ENCODE measurements at places on chromosomes 2 and 18.

- no peak for DNase-seq
Measured at GRCh38 chr18:32542221-32542798, 71.6 kb upstream of the GAREM1 start.

- DNase-seq, result no peak
Measured at GRCh38 chr2:148952621-148953020, 77.6 kb downstream of the KIF5C start.

DNA sequence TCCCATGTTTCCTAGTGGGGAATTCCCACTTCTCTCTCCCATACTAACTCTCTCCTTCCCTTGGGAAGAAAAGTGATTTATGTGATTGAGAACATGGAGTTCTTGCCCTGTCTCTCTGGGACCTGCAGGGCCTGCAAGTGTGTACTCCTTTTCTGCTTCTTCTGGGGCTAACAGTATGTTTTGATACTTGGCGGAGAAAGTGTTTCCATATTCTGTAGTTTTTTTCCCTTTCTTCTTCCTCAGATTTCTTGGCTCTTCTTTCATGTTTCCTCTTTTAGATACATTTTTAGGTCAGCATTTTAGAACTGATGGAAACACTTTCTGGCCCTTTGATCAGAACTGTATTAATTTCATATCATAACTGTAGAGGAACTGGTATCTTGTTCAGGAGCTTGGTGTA lies 352.2 kb downstream of the DLGAP1 start:
- DNase-seq, result no peak

- no peak for DNase-seq
Measured at GRCh38 chr2:65108780-65109179, 21.1 kb downstream of the RAB1A start.

DNA sequence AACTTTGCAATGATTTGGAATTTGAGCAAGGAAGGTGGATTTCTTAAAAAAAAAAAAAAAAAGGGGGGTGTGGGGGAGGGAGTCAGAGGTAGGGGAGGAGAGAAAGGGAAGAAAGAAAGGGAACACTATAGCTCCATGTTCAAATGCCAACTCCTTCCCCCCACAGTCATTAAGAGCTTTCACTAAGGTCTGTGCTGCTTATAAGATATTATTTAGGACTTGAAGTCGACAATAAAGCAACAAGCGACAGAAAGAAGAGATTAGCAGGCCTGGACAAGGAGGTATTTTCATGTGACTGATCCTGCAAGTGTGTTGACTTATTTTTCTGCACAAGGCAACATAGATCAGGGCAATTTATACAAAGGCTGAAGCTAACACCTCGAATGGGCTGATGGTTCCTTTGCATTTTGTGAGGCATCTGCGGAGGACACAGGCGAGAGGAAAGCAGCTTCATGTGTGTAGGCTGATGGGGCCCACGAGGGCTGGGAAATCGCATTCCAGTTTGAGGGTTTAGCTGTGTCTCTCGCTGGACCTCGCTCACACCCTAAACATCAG lies 382.0 kb downstream of the SOX11 start:
- no peak for DNase-seq

- no peak for DNase-seq
Measured at GRCh38 chr2:76713312-76713711, 808.9 kb downstream of the LRRTM4 start.

DNA sequence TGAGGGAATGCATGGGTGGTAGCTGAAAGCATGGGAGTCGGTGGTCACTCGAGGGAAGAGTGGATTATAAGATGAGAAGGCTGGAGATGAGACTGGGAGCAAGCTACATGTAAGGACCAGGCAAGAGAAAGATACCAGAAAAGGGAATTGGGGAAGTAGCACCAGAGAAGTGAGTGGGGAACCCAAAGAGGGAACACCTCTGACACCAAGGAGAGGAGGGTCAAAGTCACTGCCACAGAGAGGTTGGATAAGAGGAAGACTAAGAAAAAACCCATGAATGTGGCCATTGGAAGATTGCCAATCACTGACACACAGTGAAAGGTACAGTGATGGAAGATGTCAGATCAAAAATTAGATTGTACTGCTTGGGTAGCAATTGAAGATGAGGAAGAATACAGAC lies 473.9 kb downstream of the BCL11A start:
- no peak for DNase-seq

DNA sequence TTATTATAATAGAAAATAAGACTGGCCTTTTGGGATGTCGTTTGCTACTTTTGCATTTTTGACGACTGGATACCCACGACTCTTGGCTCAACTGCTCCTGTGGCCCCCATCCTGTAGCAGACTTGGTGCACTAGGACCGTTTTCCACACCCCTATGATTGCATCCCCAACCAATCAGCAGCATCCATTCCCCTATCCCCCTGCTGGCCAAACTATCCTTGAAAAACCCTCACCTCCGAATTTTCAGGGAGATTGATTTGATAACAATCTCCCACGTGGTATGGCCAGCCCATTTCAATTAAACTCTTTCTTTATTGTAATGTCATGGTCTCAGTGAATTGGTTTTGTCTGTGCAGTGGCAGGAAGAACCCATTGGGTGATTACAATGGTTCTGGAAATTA lies 37.9 kb upstream of the TTR start:
- no peak for DNase-seq

- no peak for DNase-seq
Measured at GRCh38 chr2:174263997-174264396, 15.7 kb upstream of the OLA1 start.

GRCh38 chr2:219752726-219753125 lies 125.3 kb downstream of the SLC4A3 start:
- DNase-seq, result no peak

DNA sequence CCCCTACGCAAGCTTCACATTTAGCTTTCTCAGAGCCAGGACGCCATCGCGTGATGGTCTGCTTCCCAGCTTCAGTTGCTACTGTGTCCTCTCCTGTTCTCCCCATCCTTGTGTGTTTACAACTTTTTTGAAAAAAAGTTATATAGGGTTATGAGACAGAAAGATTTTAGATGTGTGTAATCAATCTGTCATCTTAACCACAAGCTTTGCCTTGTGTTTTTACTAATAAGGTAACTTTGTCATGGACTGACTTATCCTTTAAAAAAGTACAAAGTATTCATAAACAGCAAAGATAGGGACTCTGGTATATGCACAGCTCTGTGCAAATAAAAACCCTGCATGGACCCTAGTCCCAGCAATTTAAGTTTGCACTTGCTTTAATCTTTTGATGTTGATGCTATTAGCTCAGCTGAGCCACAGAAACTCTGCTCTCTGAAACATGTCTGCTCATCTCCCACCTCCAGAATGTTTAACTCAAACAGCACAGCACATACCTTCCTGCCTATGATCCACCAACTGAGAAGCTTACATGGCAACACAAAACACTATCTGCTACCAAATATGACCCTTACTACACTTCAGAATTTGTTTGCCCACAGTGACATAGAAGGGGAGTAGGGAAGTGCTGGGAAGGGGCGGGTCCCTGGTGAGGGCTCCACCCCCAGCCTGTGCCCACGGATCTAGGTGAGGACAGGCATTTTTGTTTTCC lies 42.7 kb downstream of the SAP130 start:
- DNase-seq, result no peak

DNA sequence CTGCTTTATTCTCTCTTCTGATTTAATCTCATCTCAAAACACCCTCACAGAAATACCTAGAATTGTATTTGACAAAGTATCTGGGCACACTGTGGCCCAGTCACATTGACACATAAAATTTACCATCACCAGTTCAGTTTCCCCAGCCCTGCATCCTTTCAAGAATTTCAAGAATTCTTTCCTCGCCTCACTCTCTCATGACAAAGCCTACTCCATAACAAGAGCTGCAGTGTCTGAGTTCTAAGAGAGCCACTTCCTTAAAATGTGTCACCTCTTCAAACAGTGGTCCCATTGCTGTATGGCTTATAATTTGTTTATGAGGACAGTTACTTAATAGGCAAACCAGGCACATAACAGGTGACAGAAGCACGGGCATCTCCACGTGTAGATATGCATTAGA lies 90.9 kb upstream of the STK39 start:
- no peak for DNase-seq

- no peak for DNase-seq
Measured at GRCh38 chr2:108370080-108370479, 7.7 kb upstream of the SULT1C4 start.

DNA sequence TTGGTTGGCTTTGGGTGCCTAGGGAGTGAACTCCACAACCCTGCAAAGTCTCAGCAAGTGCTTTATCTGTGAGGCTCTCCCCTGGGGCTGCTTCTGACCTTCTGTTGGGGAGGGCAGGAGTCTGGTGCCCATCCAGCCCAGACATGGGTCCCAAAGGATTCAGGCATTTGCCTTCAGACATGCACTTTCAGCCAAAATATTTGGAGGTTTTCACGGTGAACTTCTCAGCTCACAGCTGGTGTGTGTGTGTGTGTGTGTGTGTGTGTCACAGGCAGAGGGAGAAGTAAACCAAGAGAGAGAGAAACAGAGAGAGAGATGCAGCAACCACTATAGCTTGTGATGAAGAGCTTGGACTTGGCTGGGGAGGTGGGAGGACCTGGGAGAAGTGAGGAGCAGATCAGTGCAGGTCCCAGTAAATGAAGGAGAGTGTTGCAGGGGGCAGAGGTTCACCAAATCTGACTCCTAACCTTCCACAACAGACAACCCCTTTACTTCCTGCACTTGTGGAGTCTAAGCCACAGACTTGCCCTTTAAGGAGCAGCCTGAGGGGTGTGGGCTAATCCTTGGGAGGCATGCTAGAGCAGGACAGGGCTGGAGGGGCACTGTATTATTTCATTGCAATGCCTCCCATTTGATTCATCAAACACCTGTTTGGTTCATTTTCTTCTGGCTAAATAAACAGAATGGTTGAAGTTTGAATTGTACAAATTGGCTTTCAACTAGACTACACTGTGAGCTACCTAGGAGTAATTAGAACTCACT lies 14.1 kb downstream of the SLC9A4 start:
- DNase-seq, result no peak

- DNase-seq, result no peak
Measured at GRCh38 chr2:66431846-66432587, 2.9 kb upstream of the MEIS1 start.

- DNase-seq, result no peak
Measured at GRCh38 chr18:32974421-32975162, 201.8 kb upstream of the KLHL14 start.

DNA sequence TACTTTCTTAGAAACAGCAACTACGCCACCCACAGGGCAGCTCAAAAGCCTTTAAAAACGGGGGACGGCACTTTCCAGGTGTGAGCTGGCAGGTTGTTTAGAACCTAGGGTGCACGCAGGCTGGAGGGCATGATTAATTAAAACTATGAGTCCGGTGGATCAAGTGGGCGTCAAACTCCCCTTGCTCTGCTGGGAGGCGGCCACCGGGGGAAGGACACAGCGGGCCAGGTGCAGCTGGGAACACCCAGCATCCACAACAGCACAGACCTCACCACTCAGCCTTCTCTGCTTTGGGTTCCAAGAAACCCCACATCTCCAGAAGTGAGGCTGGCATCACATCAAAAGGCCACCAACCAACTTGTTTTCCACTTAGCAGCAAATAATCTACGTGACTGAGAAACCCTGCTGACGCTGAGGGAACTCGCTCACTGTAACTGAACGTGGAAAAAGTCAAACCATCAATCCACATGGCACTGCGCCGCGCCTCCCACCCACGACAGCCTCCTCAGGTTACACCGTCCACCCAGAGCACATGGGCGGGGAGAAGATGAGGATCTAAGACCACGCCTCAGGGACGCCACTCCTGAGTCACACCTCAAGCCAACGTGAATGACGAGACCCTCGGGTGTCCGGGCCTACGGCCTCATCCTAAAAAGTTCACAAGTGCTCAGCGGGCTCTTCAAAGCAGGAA lies 118.2 kb downstream of the ZNF516 start:
- DNase-seq, result peak; percentile 43

- DNase-seq, result no peak
Measured at GRCh38 chr2:18536100-18536499, 24.4 kb downstream of the RDH14 start.

GRCh38 chr2:12543978-12544558 lies 172.7 kb upstream of the TRIB2 start:
- DNase-seq, result no peak

- no peak for DNase-seq
Measured at GRCh38 chr2:32436150-32436549, 79.3 kb downstream of the BIRC6 start.

GRCh38 chr2:172427990-172428831 lies 825 bp downstream of the ITGA6 start:
- DNase-seq, result peak; percentile 29

- no peak for DNase-seq
Measured at GRCh38 chr2:30666266-30666874, 140.9 kb downstream of the CAPN13 start.

GRCh38 chr2:2452961-2453360 lies 121.9 kb upstream of the MYT1L start:
- DNase-seq, result no peak

GRCh38 chr18:70197026-70197425 lies 8.5 kb downstream of the RTTN start:
- DNase-seq, result no peak

Data from stimulated activated CD4-positive, alpha-beta T cell treated with anti-CD3 and anti-CD28 coated beads, Interleukin-4, amount 100 ng/mL, for 48 hours (primary cell).